Stimulated activated CD8-positive, alpha-beta memory T cell treated with anti-CD3 and anti-CD28 coated beads, Interleukin-4, amount 100 ng/mL, for 4 hours (primary cell): ENCODE measurements at places on chromosomes 3 and 15.

DNA sequence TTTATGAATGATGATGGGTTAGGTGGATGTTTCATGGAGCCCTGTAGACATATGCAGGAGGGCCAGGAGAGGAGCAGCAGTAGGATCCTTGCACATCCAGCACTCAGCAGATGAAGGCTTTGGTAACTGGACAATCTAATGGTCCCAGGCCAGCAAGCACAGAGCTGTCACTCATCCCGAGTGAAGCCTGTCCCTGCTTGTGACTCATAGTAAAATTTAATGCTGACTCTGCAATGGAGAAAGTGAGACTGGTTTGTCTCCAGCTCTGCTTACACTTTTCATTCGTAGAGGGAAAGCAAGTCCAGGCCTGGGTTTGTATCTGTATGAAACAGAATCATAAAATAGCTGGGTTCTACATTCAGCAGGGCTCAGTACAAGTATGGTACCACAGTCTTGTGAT, 131.7 kb downstream of the DTWD1 start:
- DNase-seq: no peak

DNA sequence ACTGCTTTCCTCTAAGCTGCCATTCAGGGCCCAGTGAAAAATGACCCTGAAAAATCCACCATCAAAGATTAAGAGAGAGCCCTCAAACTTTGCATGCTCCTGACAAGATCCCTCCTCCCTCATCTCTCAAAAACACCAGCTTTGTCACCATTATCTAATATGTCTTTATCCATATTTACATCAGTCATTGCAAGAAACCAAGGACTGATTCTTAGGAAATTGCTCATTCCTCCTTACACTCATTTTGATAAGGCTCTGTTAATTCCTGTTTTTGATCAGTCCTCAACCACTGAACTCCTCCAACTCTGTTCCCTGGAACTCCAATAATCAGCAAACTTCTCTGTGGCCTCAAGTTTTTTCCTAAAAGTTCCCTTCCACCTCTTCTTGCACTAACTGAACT, 51.8 kb downstream of the CD200 start:
- DNase-seq: no peak

GRCh38 chr3:47473391-47473790, 2.4 kb downstream of the SCAP start:
- DNase-seq: no peak

DNA sequence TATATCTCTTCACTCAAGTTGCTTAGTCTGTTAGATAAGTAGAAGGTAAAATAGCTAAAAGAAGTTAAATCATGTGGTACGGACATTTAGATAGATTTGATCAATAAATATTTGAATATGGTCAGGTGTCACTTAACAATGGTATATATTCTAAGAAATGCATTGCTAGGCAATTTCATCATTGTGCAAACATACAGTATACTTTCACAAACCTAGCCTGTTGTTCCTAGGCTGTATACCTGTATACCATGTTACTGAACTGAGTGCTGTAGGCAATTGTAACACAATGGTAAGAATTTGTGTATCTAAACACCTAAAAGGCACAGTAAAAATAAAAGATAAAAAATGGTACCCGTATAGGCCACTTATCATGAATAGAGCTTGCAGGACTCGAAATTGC, 112.8 kb upstream of the CGNL1 start:
- DNase-seq: no peak

DNA sequence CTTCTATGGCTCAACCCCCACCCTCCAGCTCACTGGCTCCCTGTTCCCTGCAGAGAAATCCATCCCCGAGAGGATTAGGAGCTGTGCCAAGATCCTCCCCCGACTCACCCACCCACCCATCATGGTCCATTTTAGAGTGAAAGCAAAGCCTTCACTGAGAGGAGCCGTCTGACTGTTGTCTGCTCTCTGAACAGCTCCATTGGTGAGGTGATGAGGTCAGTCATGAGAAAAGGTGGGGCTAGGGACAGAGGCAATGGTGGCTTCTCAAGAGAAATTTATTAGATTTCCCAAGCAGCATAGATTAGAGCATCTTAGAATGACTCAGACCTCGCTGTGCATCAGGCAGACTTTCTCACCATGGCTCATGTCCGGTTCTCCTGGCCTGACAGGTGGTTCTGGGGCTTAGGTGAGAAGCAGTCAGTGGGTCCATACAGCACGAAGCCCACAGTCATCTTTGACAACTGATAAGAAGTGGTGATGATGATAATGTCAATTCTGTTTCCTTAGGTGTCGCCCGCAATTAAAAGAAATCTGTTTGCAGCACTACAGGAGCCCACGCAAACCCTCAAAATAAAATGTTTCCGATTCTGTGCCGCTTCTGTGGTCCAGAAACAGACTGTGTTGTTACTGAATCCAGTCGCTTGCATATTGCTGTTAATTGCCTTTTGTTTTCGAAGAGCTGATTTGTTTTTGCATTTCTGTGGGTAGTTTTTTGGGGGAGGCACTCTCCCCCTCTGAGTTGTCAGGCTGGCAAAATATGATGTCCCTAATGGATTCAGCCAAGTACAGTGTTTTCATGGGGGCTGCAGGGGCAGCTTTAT, 24.8 kb upstream of the RHO start:
- no peak for DNase-seq

GRCh38 chr15:76312540-76313174, 1.4 kb upstream of the ETFA start:
- no peak for DNase-seq
